ENCODE measurements at places on chromosomes 12 and 14.

- no peak for DNase-seq
Measured at GRCh38 chr12:27534060-27534764, 10.2 kb downstream of the PPFIBP1 start.

GRCh38 chr12:97466000-97466399 lies 3.4 kb downstream of the RMST start:
- no peak for DNase-seq

DNA sequence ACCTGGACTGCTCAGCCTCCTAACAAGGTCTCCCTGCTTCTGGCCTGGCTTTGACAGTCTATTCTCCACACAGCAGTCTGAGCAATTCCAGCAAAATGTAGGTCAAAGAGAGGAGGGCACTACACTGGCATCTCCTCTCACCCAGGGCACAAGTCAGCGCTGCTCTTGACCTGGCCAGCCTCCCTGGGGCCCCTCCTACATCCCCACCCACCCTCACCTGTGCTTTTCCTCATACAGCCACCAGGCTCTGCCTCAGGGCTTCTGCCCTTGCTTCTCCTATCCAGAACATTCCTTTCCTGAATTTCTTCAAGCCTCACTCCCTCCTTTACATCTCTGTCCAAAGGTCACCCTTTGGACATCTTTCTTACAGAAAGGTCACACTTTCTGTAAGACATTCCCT lies 33.7 kb downstream of the GALNT4 start:
- DNase-seq: no peak

DNA sequence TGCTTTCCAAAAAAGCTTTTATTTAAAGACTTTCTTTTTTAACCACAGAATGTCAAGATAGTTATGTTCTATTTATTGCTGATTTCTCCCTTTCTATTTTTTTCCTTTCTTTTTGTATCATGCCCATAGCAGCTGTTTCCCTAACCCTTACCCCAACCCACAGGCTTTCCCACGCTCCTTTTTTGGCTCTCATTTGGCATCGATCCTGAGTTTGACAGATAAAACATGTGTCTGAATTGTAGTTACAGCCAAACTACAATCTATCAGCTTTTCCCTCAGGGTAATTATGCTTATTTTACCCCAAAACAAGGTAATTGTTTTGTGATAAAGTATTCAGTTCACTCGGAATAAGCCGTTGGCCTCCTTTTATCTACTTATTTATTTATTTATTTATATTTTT lies 46.7 kb downstream of the PDE3A start:
- DNase-seq: no peak

DNA sequence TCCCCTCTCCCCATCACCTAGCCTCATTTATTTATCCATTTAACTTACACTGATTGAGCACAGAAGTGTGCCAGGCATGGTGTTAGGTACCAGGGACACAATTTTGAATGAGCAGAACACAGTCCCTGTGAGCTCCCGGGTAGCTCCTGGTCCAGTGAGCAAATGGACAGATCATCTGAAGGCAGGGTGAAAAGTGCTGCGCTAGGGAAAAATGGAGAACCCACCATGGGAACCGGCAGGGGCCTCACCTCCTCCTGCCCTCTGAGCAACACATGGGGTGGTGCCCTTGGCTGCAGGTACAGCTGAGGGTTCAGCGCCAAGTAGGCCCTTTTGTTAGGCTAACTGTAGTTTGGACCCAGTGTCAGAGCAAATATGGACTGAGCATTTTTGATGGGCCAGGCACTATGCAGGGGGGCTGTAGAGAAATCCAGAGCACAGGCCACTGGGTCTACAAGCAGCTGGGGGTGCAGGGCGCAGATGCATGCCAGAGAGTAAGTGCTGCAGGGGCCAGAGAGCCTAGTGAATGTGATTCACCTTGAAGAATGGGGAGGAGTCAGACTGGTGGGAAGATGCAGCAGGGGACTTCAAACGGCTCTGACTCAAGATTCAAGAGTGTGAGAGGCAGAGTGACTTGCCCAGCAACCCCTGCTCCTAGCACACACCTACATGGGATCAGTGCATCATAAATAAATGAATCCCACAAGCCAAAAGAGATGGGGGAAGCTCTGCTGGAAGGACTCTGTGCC lies 28.2 kb downstream of the LTBP2 start:
- DNase-seq: peak; percentile 13

GRCh38 chr12:114998750-114999128 lies 314.8 kb upstream of the TBX3 start:
- no peak for DNase-seq

DNA sequence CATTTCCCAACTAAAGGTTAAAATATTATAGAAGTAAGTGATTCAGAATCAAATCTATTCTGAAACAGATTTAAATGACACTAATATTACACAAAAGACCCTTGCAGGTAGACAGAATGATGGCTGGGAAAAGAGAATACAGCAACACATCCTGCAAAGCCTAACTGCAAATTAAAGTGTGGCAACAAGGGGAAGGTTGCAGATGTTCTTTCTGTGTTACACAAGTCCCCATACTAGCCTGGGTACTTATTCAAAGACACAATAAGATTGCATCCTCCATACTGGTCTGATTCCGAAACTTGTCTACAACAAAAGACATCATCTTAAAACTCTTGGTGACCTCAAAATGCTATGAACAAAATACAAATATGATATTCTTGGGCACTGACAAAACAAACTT lies 50.5 kb downstream of the R3HDM2 start:
- no peak for DNase-seq

GRCh38 chr14:72845196-72845595 lies 48.7 kb downstream of the DPF3 start:
- DNase-seq: no peak

DNA sequence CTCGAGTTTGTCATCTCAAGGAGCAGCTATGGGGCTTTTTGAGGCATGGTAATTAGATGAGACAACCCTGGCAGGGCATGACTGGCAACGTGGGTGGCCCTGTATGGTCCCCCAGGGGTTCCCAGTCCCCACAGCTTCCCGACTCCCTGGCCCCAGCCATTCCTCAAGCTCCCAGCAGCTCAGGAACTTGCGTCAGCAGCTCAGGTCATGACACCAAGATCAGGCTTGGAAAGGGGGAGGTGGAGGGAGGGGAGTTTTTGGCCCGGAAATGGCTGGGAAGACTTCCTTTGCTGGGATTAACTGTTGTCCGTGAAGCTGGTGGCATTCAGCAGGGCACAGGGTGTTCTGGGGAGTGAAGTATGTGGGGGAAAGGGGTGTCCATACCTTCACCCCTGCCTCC lies 10.4 kb upstream of the NRIP2 start:
- no peak for DNase-seq

- no peak for DNase-seq
Measured at GRCh38 chr12:45354399-45354798, 138.5 kb downstream of the ANO6 start.

DNA sequence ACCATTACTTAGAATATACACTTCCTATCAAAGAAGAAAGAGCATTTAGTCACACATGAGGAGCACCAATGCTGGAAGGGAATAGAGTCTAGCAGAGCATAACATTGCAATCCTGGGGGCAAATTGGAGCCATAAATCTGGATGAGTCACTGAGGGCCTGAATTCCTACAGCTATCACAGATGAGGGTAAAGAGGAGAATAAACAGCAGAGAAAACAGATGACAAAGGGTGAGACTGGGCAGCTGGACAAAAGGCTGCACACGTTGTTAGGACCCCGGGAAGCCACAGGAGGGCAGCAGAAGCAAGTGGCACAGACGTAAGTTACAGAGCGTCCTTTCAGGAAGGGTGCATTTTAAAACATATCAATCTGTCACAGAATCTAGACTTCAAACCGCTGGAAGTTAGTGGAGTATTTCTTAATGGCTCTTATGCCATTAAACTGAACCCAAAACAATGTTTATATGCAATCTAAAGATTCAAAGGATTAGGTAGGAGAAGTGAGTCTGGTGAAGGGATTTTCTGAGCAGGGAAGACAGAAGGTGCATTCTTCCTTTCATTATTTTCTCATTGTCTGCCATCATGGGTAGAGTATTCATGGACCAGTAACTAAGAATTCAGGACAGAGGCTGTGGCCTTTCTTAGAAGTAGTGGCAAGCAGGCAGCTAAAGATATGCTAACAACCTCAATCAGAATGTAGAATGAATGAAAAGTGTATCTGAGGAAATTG lies 159.8 kb upstream of the DAAM1 start:
- DNase-seq: peak; percentile 52

- no peak for DNase-seq
Measured at GRCh38 chr12:72024613-72025012, 86.0 kb downstream of the TPH2 start.

DNA sequence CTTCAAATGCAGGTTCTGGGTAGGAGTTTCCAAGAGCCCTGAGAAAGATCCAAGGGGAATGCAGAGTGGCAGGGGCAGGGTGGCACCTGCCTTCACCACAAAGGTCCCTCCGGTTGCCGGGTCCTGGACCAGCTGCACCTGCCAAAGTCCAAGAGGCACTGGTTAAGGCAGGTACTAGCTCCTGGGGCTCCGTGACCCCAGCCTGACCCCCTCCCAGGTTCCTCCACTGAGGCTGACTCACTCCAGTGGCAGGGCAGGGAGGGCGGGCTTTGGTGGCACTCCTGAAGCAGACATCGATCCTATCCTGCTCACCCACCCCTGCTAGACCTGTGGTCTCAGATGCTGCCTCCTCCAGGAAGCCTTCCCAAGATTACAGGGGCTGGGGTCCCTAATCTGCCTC lies 11.4 kb downstream of the RPS6KL1 start:
- no peak for DNase-seq

DNA sequence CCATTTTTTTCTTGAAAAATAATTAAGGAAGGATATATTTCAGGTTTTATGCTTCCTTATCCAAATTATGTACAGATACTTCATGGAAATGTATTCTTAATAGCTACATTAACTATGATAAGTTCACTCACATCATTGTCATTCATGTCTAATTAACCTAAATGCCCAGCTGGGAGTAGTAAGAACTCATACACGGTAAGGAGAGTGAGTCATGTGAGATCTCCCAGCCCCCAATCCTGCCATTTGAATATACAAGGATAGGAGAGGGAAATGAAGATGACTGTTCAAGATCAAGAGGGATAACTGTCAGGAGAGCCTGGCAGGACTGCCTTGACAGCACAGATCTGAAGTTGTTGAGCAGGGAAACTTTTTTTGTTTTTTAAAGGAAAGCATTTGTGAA lies 343.4 kb upstream of the USP15 start:
- DNase-seq: no peak

- no peak for DNase-seq
Measured at GRCh38 chr12:118332511-118332910, 40.2 kb downstream of the TAOK3 start.

- DNase-seq: no peak
Measured at GRCh38 chr12:50166799-50167048, 445 bp downstream of the CERS5 start.

DNA sequence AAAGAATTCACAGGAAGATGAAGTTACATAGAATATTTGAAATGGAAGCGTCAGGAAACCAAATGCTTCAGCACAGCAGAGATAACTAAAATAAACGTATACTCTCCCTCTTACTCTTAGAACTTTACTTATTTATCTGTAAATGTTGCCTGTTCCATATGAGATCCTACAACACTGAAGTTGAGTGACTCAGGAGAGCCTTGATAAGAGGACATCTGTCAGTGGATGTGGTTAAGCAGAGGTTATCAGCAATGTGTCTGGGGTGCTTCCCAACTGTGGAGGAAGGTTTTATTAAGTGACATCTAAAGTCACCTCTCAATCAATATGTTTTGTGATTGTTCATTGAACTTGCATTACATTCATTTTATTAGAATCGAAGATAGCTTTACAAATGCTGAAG lies 81.9 kb downstream of the NEDD1 start:
- no peak for DNase-seq

Measured in right lobe of liver (tissue), 6 donors.